ENCODE measurements at places on chromosomes 7 and 10.

DNA sequence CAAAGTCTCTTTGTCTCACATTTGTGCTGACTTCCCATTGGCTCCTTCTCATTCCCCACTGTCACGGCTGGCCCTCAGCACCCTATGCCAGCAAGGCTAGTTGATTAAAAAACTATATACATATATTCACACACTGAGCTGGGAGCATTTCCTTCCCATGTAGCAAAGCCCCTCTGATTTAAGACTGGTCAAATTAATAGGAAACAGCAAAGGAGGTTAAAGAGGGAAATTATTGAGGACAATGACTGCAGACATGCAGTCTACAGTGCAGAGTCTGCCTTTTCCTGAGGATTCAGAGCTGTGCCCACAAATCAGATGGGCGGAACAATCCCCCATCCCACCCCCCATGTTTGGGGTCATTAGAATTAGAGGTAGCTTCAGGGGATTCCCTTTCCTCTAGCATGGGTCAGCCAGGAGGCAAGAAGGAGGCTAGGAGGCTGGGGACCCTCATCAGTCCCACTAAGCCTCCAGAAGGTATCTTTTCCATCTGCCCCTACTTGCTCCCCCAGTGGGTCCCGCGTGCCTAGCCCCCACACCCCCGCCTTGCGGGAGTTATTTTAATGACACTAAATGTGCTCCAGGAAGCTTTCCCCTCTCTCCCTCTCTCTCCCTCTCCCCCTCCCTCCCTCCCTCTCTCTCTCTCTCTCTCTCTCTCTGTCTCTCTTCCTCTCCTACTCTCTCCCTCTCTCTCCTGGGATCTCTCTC, 9.8 kb upstream of the DLX6 start:
- H3K36me3 ChIP-seq = no peaks in the 10 kb centered on the region
- peaks cover 83% of the 10 kb centered on the region for H3K27me3 ChIP-seq
- no peak overlapping the region for H3K4me3 ChIP-seq
- no peak overlapping the region for H3K27ac ChIP-seq

- H3K4me3 ChIP-seq = no peak overlapping the region
- no peak for DNase-seq
- no peaks in the 10 kb centered on the region for H3K36me3 ChIP-seq
These were observed 17.7 kb upstream of the KLF6 start for GRCh38 chr10:3802526-3803265.

GRCh38 chr10:132847856-132848255, 61.9 kb upstream of the NKX6-2 start:
- H3K27me3 ChIP-seq = peaks cover 2% of the 10 kb centered on the region
- peak; percentile 34 for DNase-seq
- peak overlapping the region; percentile 11 for H3K27ac ChIP-seq
- H3K36me3 ChIP-seq = no peaks in the 10 kb centered on the region
- H3K4me3 ChIP-seq = peak overlapping the region; percentile 9

GRCh38 chr10:1536341-1536740, 201.0 kb downstream of the ADARB2 start:
- no peaks in the 10 kb centered on the region for H3K4me1 ChIP-seq
- no peak overlapping the region for H3K27ac ChIP-seq
- H3K4me3 ChIP-seq = no peak overlapping the region
- DNase-seq = no peak
- H3K27me3 ChIP-seq = no peaks in the 10 kb centered on the region

DNA sequence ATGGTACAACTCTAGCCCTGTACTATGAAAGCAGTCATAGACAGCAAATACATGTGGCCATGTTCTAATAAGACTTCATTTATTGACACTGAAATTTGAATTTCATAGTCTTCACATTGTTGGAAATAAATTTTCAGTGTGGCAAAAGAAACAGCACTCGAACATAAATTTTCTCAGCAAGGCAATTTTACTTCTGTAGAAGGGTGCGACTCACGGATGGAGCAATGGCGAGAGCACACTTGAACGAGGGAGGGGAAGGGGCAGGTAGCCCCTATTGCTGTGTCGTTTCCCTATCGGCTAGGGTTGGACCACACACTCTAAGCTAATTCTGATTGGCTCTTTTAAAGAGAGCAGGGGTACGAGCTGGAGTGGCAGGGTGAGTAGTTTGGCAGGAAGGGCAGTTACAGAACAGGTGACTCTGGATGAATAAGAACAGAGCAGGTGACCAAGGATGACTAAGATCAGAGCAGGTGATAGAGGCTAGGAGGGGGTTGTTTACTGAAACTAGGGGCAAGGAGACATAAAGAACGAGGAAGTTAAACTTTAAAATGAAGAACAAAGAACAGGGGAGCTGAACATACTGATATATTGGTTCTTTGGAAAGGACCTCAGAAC, 52.0 kb downstream of the LRRC4 start:
- no peak overlapping the region for H3K4me3 ChIP-seq
- peaks cover 5% of the 10 kb centered on the region for H3K36me3 ChIP-seq
- H3K4me1 ChIP-seq = no peaks in the 10 kb centered on the region
- DNase-seq = no peak

DNA sequence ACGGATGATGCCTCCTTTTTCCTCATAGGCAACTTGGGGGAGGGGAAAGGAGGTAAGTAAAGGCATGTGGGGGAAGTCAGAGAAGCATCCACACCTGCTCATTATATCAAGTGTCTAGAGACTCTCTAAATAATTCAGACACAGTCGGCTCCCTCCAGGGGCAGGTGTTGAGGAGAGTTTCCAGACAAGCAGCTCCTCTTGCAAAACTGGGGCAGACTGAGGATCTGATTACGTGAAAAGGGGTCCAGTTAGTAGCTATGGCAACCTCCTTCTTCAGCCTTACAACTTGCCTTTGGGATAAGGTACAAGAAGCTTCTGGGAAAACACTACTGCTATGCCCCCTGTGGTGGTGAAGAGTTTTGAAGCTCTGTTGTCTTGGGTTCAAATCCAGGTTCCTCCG, 39.0 kb upstream of the SORBS1 start:
- H3K4me3 ChIP-seq = no peak overlapping the region
- no peaks in the 10 kb centered on the region for H3K4me1 ChIP-seq
- H3K27ac ChIP-seq = no peak overlapping the region
- DNase-seq = no peak
- no peaks in the 10 kb centered on the region for H3K36me3 ChIP-seq

DNA sequence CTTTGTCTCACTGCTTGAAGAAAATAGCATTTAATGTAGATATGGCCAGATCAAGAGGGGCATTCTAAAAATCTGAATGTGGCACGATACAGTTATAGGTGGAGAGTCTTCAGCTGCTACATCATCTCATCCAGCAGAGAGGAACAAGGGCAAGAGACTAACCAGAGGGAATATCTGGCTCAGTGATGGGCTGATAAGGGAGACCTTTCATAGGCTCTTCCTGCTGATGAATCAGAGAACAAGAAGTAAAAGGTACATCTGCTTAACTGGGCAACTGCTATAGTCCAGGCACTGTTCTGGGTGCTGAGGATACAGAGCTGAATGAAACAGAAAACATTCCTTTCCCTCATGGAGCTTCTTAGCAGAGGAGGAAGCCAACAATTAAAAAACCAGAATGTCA, 37.9 kb downstream of the PIP4K2A start:
- H3K27me3 ChIP-seq = no peaks in the 10 kb centered on the region
- no peak for DNase-seq
- H3K36me3 ChIP-seq = no peaks in the 10 kb centered on the region
- H3K27ac ChIP-seq = no peak overlapping the region
- H3K4me1 ChIP-seq = peaks cover 48% of the 10 kb centered on the region

DNA sequence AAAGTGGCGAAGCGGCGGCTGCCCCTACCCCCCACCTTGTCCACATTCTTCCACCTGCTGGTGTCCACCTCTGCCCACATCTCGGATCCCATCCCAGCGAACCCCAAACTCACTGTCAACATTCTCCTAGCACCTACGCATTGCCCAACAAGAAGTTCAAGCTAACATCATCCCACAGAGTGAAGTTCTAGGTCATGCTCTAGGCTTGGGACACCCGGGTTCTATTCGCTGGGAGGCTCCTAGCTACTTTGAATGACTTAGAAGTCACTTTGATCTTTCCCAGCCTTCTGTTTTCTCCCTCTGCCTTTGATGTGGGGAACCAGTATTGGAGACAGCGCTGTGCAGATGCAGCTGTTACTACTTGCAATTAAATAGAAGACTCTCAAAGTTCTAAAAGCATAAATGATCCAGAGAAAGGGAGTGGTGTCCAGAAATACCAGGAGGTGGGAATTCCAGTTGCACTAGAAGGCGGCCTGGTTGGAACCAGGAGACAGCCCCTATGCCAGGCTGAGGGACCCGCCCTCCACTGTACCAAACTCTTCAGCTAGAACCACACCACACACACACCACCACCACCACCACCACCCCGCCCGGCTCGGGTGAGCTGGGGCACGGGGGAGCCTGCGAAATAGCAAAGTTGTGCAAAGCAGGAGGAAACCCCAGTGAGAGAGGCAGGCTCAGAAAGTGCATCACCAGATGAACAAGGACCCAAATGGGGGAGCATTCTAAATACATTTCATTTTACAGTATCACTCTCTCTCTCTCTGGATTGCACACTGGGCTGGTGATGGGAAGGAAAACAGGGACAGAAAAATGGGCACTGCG, 5.5 kb upstream of the VGF start:
- no peak overlapping the region for H3K4me3 ChIP-seq
- peaks cover 78% of the 10 kb centered on the region for H3K27me3 ChIP-seq
- H3K36me3 ChIP-seq = no peaks in the 10 kb centered on the region
- peak; percentile 77 for DNase-seq
- no peak overlapping the region for H3K27ac ChIP-seq

DNA sequence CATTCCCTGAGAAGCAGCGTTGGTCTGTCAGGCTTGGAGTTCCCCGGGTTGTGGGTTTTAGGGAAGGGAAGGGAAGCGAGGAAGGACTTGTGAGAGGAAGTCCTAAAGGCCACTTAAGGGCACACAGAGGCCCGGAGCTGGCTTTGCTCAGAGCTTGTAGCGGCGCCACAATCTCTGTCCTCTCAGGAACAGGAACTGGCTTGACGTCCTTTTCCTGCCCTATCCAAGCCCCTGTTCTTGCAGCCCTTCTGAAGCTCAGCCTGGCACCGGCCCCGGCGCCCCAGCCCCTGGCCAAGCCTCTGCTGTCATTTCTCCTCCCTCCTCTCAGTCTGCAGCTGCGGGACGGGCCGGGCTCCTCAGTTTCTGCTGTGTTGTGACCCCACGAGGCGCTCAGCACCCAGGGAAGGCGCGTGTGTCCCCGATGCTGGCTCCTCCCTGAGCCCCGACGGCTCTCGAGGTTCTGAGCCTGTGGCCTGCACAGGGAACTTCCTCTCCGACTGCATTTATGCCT, at the start of gene GIMAP8:
GIMAP8 (plus strand) TSS at position 140 of the 511 bp plus-strand sequence. CDS start 16,069 bp downstream, outside the sequence.
- peaks cover 9% of the 10 kb centered on the region for H3K27me3 ChIP-seq
- no peaks in the 10 kb centered on the region for H3K4me1 ChIP-seq
- peak within 1 kb of the TSS; percentile 80 for H3K27ac ChIP-seq
- H3K36me3 ChIP-seq = no peaks in the 10 kb centered on the region

DNA sequence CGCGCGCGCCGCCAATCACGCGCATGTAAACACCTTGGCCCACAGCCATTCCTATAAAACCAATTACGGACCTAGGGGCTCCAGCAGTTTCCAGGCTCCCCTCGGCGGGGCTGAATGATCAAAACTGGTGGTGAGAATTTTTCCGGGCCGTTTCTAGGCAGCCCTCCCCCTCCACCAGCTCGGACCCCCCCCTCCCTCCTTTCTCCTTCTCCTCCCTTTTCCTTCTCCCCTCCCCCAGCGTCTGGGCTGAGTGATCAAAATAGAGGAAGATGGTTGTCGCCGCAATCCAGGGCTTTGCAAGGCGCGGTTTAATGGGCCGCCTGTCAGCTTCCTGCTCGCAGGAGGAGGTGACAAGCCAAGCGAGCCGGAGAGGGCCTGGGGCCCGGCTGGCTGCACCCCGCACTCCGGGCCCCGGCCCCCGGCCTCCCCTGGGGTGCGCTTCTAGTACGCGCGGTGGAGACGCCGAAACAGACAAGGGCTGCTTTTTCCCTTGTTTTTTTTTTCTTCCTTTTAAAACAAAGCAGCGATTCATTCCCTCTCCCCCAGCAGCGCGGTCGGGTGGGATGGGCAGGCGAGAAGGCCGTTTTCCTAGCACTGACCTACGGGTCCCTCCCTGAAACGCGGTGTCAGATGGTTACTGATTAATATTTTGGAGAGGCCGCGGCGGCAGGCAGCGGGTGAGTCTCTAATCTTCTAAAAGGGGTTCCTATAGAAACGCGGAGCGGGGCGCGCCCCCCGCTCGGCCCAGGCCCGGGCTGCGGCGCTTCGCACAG, 528 bp upstream of the TNRC18 start:
- no peaks in the 10 kb centered on the region for H3K36me3 ChIP-seq
- peaks cover 49% of the 10 kb centered on the region for H3K4me1 ChIP-seq
- H3K4me3 ChIP-seq = peak overlapping the region; percentile 54

DNA sequence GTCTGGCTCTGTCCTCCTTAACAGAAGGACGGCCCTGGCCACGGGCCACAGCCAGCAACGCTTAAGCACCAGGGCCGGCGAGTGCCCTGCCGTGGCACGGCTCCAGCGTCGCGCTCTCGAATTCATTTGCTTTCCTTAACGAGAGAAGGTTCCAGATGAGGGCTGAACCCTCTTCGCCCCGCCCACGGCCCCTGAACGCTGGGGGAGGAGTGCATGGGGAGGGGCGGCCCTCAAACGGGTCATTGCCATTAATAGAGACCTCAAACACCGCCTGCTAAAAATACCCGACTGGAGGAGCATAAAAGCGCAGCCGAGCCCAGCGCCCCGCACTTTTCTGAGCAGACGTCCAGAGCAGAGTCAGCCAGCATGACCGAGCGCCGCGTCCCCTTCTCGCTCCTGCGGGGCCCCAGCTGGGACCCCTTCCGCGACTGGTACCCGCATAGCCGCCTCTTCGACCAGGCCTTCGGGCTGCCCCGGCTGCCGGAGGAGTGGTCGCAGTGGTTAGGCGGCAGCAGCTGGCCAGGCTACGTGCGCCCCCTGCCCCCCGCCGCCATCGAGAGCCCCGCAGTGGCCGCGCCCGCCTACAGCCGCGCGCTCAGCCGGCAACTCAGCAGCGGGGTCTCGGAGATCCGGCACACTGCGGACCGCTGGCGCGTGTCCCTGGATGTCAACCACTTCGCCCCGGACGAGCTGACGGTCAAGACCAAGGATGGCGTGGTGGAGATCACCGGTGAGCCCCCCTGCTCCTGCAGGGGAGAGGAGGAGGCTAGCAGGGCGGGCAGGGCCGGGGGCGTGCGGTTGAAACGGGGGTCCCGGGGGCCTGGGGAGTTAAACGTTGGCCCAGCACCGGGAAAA, at the start of gene HSPB1:
HSPB1 (plus strand) TSS at position 327 of the 855 bp plus-strand sequence; CDS start at position 367, 40 bp downstream.
- H3K4me1 ChIP-seq = peaks cover 29% of the 10 kb centered on the region
- DNase-seq = peak; percentile 86
- peak within 1 kb of the TSS; percentile 88 for H3K4me3 ChIP-seq
- H3K27ac ChIP-seq = peak within 1 kb of the TSS; percentile 96
- H3K36me3 ChIP-seq = no peaks in the 10 kb centered on the region
- no peaks in the 10 kb centered on the region for H3K27me3 ChIP-seq

- peak overlapping the region; percentile 91 for H3K4me3 ChIP-seq
- H3K27ac ChIP-seq = peak overlapping the region; percentile 69
- H3K27me3 ChIP-seq = no peaks in the 10 kb centered on the region
- no peak for DNase-seq
- H3K4me1 ChIP-seq = peaks cover 27% of the 10 kb centered on the region
- H3K36me3 ChIP-seq = peaks cover 3% of the 10 kb centered on the region
These were observed 677 bp downstream of the TSPAN14 start for GRCh38 chr10:80454513-80455460.

GRCh38 chr10:30812018-30812851, 182.7 kb upstream of the LYZL2 start:
- H3K27me3 ChIP-seq = no peaks in the 10 kb centered on the region
- H3K27ac ChIP-seq = peak overlapping the region; percentile 76
- H3K4me1 ChIP-seq = peaks cover 14% of the 10 kb centered on the region
- no peak overlapping the region for H3K4me3 ChIP-seq
- no peaks in the 10 kb centered on the region for H3K36me3 ChIP-seq
- DNase-seq = peak; percentile 42

Data from thymus (tissue), 14 donors.